ENCODE measurements at places on chromosomes 7 and 10. TPM values are rescaled to one million over a fixed set of nuclear protein-coding genes. Genes with fewer than 3 reads are reported as not detected.

- no peak for DNase-seq
- no peak overlapping the region for H3K4me3 ChIP-seq
- no peaks in the 10 kb centered on the region for H3K27me3 ChIP-seq
- H3K27ac ChIP-seq, result no peak overlapping the region
- H3K4me1 ChIP-seq, result peaks cover 4% of the 10 kb centered on the region
These were observed 156.2 kb downstream of the MBL2 start for GRCh38 chr10:52616395-52616764.

DNA sequence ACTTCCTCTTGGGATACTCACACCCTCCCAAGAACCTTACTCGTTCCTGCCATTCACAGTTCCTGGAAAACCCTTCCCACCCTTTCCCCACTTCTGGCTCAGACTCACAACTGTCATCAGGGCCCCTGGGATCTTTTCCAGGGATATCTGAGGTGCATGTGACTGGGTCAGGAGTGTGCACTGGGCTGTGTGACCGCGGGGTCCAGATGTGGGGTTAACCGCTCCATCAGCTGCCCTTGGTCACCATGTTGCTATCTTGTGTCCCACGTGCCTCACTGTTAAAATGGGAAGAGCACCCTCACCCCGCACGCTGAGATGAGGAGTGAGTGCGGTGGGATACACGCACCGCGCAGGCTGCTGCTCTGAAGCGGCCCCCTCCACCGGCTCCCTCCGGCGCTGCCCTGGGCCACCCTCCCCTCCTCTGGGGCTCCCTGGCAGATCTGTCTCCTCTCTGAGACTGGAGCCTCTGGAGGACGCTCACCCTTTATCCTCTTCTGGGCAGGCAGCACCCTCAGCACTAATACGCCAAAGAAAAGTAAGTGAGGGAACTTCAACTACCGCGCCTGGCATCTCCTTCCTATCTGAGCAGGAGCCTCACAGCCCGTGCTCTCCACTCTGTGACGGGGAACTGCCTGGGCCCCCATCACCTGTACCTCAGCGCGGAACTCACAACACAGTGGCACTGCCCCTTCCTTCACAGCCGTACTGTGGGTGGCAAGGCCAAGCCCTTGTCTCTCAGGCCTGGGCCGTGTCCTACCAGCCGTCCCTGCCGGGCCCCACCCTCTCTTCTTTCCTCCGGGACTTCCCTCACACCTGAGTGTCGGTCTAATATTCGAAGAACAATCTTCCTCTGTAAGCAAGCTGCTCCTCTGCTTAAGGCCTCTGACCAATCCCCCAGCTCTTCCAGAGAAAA, 15.6 kb downstream of the COBL start:
- no peaks in the 10 kb centered on the region for H3K27me3 ChIP-seq
- no peaks in the 10 kb centered on the region for H3K36me3 ChIP-seq
- no peak for DNase-seq

DNA sequence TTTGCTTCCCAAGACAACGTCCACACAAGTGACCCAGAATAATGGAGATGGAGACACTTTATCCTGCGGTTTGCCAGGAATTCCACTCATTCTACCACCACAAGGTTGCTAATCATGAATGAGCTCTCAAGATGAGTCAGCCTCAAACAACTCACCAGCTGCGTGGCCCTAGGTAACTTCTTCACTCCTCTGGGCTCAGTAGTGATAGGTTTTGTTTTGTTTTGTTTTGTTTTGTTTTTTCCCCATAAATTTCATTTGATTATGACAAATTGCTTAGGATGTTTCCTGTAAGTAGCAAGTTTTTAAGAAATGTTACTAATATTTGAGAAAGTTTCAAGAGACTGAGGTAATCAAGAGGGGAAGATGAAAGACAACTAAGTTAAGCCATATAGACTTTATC, 286.8 kb downstream of the PARD3 start:
- DNase-seq, result peak; percentile 99
- no peaks in the 10 kb centered on the region for H3K27me3 ChIP-seq
- H3K4me1 ChIP-seq, result peaks cover 40% of the 10 kb centered on the region
- no peak overlapping the region for H3K4me3 ChIP-seq
- H3K27ac ChIP-seq, result peak overlapping the region; percentile 96

DNA sequence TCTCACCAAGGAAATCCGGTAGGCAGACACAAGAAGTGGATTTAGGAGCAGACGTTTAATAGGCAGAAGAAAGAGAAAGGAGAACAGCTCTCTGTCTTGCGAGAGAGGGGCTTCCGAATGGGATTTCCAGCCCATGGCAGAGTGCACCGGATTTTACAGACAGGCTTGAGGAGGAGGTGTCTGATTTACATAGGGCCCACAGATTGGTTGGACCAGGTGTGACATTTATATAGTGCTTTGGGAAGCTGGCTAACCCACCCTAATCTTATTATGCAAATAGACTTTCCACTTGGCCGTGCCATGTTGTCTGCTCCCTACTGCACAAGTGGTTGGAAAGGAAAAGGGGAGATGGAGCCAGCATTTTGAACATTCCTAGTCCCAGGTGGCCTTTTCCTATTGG, 57.8 kb downstream of the ANKMY2 start:
- no peaks in the 10 kb centered on the region for H3K36me3 ChIP-seq
- H3K27ac ChIP-seq, result no peak overlapping the region
- DNase-seq, result no peak
- no peaks in the 10 kb centered on the region for H3K4me1 ChIP-seq
- no peaks in the 10 kb centered on the region for H3K27me3 ChIP-seq
- no peak overlapping the region for H3K4me3 ChIP-seq

DNA sequence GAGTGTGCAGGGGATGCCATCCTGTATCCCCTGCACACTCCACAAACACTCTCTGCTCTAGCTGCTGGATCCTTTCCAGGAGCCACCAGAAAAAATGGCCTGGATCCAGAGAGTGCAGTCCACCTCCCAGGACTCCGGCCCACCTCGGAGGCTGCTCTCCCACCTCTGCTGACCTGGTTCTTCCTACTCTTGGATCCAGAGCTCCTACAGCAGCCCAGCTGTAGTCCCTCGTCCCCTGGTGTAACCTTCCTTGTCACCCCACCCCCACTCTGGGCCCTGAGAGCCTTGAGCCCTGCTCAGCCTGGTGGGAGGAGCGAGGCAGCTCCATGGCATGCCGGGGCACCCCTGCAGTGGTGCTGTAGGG, 54.4 kb downstream of the GOLGA7B start:
- H3K4me3 ChIP-seq, result no peak overlapping the region
- no peak for DNase-seq
- H3K4me1 ChIP-seq, result no peaks in the 10 kb centered on the region
- no peaks in the 10 kb centered on the region for H3K36me3 ChIP-seq

The IRF5 gene
- total RNA-seq, result 0.36 TPM

GRCh38 chr7:128810997-128811396, 19.2 kb upstream of the FLNC start:
- H3K27ac ChIP-seq, result no peak overlapping the region
- DNase-seq, result no peak
- H3K36me3 ChIP-seq, result peaks cover 1% of the 10 kb centered on the region
- H3K4me3 ChIP-seq, result no peak overlapping the region
- no peaks in the 10 kb centered on the region for H3K4me1 ChIP-seq

DNA sequence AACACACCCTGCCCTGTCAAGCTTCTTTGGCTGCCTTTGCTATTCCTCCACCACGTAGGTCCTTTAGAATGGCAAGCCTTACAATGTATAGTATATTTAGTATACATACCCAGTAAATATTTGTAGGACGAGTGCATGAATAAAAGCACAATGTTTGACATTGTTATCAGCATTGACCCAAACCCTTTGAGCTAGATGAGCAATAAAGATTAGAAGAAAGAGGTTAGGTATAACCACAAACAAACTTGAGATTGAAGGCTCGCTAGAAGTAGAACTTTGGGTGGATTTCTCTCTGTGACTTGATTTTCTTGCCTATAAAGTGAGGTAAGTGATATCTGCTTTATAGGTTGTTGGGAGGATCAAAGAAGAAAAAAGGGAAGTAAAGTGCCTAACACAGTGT, 561.0 kb upstream of the GALNT17 start:
- no peak for DNase-seq
- H3K4me1 ChIP-seq, result peaks cover 37% of the 10 kb centered on the region
- no peaks in the 10 kb centered on the region for H3K27me3 ChIP-seq
- no peak overlapping the region for H3K27ac ChIP-seq
- no peak overlapping the region for H3K4me3 ChIP-seq
- H3K36me3 ChIP-seq, result no peaks in the 10 kb centered on the region

The STOX1 gene
- total RNA-seq, result 0.12 TPM

The SPDYE16 gene
- not detected for total RNA-seq

- H3K27ac ChIP-seq, result no peak overlapping the region
- no peak for DNase-seq
These were observed 38.0 kb downstream of the ADD3 start for GRCh38 chr10:110045772-110046171.

- no peak overlapping the region for H3K27ac ChIP-seq
- no peak overlapping the region for H3K4me3 ChIP-seq
- peak; percentile 85 for DNase-seq
These were observed 30.0 kb downstream of the SLC26A4 start for GRCh38 chr7:107690611-107691010.

DNA sequence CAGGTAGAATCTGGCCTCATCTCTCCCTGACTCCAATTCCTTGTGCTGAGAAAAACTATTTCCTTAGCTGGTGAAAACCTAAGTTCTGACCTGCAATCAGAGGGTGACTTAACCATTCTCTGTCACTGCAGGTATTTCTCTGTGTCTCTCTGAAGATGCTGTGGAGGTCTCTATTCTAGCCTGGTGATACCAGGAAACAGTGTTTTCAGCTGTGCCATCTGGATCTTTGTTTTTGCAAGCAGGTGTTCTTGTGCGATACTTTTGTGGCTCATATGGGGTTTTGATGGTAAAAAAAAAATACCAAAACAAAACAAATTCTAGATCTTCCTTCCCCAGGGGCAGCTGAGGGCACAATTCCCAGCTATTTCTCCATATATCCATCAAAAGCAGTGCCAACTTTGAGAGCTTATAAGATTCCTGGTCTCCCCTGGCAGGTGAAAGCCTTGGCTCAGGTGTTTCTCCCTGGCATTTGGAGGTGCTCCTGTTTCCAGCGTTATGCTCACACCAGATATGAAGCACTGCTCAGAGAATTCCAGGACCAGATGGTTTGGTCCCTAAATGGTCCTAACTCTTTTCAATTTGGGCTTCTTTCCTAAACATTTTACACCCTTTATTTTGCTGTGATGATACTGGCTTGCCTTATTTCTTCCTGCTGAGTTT, 9.9 kb upstream of the NPVF start:
- no peak overlapping the region for H3K27ac ChIP-seq
- H3K36me3 ChIP-seq, result no peaks in the 10 kb centered on the region
- H3K4me3 ChIP-seq, result no peak overlapping the region
- H3K4me1 ChIP-seq, result no peaks in the 10 kb centered on the region

- H3K4me3 ChIP-seq, result no peak overlapping the region
- H3K36me3 ChIP-seq, result no peaks in the 10 kb centered on the region
- H3K27ac ChIP-seq, result no peak overlapping the region
- peak; percentile 2 for DNase-seq
- no peaks in the 10 kb centered on the region for H3K4me1 ChIP-seq
These were observed 77.1 kb downstream of the MPLKIP start for GRCh38 chr7:40057292-40057691.

Data from astrocyte (in vitro differentiated cells and primary cell).